ENCODE measurements at places on chromosomes 4 and X.

- DNase-seq, result no peak
Observed at GRCh38 chrX:45807572-45808425, 607.1 kb upstream of the DIPK2B start.

DNA sequence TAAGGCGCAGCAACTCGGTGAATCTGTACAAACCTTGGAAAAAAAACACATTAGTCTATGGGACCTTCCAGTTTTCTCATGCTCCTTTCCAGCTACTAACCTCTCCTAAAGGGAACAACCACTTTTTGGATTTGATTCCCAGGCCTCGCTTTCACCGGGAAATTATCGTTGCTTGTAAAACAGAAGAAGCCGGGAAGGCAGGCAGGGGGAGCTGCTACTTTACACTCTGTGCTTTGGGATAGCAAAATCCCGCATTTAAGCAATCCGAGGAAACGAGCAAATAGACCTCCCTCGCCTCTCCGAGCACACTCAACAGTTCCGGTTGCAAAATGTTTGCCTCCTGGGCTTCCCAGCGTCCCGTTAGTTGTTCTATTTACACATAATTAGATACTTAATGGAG, 1.2 kb downstream of the CD38 start:
- DNase-seq, result no peak

DNA sequence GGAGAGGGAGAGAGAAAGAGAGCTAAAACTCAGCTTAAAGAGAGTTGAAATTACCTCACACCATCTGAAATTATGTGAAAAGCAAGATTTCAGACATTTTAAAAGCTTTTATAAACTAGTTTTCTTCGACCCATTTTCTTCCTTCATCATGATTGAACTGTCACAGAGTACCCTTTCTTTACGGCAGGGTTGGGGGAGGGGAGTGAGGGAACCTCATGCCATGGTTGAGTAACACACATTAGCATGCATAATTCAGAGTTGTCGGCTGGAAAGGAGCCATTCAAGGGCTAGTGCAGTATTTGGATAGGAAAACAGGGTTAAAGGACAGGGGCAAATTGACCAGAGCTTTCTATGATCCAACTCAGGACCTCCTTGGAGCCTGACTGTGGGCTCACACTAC, 46.2 kb downstream of the PCDH19 start:
- DNase-seq, result no peak

DNA sequence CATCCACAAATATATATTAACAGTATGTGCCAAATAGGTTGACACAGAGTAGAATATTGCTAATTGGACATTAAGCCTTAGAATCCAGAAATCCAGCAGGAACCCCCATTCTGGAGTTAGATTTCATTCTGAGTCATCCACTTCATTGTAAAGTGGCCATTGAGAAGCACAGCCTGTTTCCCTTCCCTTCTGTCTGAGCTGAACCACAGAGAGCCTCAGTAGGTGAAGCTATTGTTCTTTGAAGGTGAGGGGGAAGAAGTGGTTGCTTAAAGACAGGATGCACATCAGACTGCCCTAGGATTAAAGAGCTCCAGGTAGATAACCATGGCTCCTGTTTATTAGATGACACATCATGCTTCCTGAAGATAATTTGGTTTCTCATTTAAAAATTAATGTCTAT, 30.6 kb upstream of the MCF2 start:
- no peak for DNase-seq

GRCh38 chrX:48969471-48969870, 2.2 kb downstream of the KCND1 start:
- no peak for DNase-seq

- no peak for DNase-seq
Observed at GRCh38 chr4:2247128-2248043, 5.5 kb upstream of the HAUS3 start.

- DNase-seq, result no peak
Observed at GRCh38 chr4:72604324-72604723, 35.3 kb upstream of the ADAMTS3 start.

DNA sequence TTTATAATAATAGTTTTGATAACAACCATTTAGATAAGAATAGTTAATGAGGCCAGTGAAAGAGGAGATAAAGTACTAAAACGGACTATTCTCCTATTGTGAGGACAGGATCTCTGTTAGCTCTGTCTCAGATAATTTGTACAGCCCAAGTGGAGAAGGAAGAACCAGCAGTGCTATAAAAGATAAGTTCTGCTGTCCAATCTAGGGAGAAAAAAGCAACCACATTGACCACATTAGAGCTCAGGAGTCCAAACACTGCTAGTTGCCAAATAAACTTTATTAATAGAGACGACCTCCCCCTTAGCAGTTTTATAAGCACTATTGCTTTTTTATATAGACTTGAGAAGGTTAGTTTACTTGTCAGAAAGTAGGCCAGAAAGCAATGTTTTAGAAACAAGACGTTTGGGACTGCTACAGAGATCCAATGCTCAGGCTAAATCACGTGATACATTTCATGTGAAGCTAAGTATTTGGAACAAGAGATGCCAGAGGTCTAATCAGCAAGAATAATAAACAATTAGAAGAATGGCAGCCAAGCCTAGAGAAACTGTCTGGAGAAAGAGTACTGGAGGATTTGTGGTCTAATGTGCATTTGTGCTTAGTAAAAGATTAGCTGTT, 15.9 kb downstream of the IL15 start:
- DNase-seq, result no peak

- DNase-seq, result no peak
Observed at GRCh38 chr4:161540265-161540664, 623.5 kb downstream of the FSTL5 start.

DNA sequence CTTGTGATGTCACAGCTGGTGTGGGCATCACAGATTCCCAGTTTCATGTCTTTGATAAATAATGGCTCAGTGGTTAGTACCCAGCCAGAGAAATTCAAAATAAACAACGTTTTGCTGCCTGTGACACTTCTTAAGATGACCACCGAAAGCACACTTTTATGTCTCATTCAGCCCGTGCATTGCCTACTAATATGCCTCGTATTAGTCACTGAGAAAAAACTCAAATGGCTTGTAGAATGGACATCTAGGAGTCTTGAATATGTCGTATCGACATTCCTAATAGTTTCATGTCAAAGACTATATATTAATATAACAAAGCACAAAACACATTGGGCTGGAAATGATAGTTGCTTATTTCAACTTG, 103.9 kb upstream of the FAT1 start:
- no peak for DNase-seq

DNA sequence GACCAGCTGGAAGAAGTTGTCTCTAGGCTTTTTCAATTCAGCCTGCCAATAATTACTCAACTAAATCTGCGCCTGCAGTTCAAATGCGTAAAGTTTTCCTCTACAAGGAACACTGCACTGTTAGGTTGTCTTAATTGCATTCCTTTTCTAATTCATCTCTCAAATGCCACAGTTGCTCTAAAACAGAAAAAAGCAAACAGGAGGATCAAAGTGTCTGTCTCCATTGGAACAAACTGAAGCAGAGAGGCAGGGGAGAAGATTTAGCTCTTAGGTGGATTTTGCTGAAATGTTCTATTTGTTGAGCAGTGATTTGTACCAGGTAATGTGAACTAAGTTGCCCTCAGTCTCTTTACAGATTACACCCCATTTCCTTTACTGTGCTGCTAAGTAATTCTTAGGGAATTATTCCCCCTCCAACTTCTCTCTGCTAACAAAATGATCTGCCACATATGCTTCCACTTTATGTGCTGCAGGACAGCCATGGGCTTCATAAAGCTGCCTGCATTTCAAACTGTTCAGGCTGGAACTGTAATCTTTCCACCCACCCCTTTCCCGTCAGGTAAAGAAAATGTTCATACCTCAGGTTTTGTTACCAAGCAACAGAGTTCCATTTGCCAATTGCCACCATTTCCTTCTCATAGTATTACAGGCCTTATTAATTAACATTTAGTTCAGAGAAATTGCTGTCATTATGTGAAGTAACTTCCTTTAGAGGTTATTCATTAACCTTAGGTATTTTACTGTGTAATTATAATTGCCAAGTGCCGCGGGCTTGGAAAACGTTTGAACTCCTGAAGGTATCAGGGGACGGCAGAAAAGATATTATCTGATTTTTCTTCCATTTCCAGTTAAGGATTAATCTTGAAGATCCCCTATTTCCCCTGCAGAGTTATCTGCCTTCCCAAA, 149.3 kb downstream of the SPRY1 start:
- no peak for DNase-seq

GRCh38 chr4:89299153-89299791, 8.3 kb downstream of the GPRIN3 start:
- DNase-seq, result no peak

- DNase-seq, result no peak
Observed at GRCh38 chr4:152187693-152188092, 348.2 kb downstream of the FBXW7 start.

- no peak for DNase-seq
Observed at GRCh38 chr4:164815711-164816110, 61.3 kb upstream of the APELA start.

GRCh38 chr4:130053723-130054122, 957.8 kb downstream of the C4orf33 start:
- no peak for DNase-seq

DNA sequence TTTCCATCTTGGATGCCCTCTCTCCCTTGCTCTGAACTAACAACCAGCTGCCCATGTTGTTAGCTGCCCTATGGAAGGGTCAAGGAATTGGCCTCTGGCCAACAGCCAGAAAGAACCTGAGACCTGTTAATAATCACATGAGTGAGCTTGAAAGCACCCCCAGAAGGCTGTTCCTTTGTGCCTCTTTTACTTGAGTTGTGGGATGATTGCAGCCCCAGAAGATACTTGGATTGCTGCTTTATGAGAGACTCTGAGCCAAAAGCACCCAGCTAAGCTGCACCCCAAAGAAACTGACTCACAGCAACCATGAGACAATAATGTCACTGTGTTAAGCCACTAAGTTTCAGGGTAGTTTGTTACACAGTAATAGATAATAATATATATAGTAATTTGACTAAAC, 73.3 kb downstream of the FRYL start:
- DNase-seq, result no peak

DNA sequence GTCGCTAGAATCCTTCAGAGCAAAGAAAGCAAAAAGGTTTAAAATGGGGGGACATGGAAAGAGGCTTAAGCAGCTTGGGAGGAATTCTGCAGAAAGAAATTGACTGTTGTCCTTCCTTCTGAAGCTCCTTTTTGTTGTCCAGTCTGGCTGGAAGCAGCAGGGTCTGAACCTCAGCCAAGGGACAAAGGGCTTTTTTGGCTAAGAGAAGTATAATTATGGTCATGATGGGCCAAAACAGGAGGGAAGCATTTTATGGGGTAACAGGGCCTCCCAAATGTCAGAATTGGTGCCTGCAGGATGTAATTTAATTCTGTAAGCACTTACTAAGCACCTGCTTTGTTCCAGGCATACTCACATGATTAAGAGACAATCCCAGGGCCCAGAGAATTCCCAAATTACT, 74.2 kb upstream of the CPEB2 start:
- no peak for DNase-seq

DNA sequence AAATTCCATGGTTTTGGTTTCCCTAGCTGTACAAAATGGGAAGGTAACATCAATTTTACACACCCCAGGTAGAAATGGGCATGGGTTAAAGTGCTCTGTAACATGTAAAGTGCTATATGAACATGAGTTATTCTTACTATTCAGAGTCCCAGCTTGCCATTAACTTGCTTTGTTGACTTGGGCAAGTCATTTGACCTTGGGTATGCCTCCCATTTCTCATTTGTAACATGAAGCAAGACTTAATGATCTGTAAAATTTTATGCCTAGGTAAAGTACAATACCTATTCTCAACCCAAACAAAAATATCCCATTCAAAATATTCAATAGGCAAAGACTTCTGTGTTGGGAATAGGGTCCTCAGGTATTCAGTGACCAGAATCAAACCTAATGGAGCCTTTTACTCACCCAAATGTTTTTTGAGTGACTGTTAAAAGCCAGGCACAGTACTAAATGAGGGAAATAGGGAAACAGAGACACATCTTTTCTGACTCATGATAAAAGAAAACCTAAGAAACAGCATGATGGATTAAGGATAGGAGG, 126.6 kb downstream of the SH3RF1 start:
- no peak for DNase-seq

- DNase-seq, result no peak
Observed at GRCh38 chr4:60359746-60360367, 840.3 kb upstream of the ADGRL3 start.

GRCh38 chr4:138035781-138036258, 206.3 kb downstream of the SLC7A11 start:
- no peak for DNase-seq

GRCh38 chr4:79907001-79907400, 166.0 kb downstream of the ANTXR2 start:
- DNase-seq, result no peak

DNA sequence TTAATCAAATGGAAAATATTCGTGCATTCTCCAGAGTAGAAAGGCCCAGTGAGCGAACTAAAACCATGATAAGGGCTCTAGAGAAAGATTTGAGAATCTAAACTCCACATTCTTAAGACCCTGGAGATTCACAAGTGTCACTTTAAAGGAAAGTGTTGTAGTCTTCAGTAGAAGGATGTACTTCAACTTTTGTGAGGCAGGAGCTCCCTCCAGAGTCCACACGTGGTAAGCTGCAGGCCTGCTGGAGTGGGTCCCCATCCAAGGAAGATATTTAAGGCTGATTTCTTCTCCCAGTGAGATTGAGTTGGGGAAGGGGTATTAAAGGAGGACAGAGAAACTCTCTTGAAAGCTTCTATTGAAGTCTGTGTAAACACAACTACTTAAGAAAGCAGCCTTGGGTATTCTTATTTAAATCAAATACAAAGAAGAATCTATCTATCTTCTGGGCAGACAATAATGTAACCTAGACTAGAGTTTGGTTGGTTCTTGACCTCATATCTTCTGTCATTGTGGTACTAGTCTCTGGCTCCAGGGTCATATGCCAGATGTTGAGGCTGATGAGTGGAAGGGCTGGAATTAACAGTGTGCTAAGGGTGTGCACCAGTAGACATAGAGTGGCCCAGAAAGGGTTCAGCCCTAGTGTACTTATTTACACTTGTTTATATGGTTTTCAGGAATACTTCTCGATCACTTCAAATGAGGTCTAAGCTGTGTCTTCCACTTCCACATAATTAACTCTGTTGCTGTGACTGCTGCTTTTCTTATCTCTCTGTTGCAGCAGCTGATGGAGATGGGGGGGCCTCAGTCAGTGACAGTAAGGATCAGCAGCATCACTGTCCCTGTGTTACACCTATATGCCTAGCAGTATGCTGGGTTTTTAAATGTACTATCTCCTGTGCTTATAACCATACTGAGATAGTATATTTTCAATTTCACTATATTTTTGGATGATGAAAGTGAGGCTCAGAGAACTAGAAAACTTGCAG, 76.1 kb downstream of the HMGB2 start:
- DNase-seq, result peak; percentile 37

- peak; percentile 37 for DNase-seq
Observed at GRCh38 chr4:87633243-87633642, 16.8 kb upstream of the DMP1 start.

DNA sequence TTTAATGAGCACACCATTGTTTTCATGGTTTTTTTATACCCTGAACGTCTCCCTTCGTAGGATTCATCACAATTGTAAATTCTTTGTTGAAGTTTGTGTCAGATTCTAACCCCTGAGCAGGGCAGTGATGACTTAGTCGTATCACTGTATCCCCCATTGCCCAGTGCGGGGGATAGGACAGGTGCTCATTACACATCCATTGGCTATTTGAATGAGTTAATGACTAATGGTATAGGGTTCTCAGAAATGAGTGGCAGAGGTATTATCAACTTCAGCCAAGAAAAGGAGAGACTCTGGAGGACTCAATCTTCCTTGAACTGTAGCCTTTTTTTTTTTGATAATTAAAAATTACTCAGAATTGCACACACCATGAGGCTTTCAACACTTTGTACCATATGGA, 64.6 kb downstream of the SYNPO2 start:
- no peak for DNase-seq
